Activated T-cell treated with anti-CD3 and anti-CD28 coated beads, Interleukin-2, amount 50 U/mL, for 72 hours (primary cell): ENCODE measurements at places on chromosomes 11 and 22.

- no peak for DNase-seq
These were observed 80.2 kb upstream of the NARS2 start for GRCh38 chr11:78654866-78655265.

- no peak for DNase-seq
These were observed 330.5 kb downstream of the TBC1D22A start for GRCh38 chr22:47092896-47093311.

- DNase-seq = no peak
These were observed 5.4 kb downstream of the RPS25 start for GRCh38 chr11:119012629-119013170.

- peak; percentile 78 for DNase-seq
These were observed at the start of gene TSPO for GRCh38 chr22:43151251-43152002. Gene TSPO (plus strand): TSS chr22:43151559. CDS start chr22:43159239, 7,680 bp downstream.

GRCh38 chr22:44994399-44995104 lies 15.3 kb downstream of the PHF21B start:
- DNase-seq = no peak

DNA sequence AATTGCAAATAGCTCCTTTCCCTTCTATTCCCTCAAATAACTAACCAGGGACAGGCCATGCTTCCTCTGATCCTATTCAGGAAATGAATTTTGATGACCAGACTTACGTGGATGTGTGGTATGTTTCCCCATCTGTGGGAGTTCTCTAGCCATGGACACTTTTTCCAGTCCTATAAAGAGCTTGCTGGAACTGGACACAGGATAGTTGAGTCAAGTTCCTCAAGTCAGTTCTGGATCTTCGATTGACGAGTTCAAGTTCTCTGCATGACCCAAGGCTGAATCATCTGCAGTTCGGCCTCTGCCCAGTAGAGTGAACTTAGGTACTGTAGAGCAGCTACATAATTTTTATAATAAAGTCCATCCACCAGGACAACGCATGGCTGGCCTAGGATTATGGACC lies 52.7 kb upstream of the CCND1 start:
- DNase-seq = no peak

- no peak for DNase-seq
These were observed 65.2 kb downstream of the WNT7B start for GRCh38 chr22:45911601-45912271.
